ENCODE measurements at places on chromosomes 4 and X.
A peak's percentile ranks its signal among the peaks of the same experiment; 100 is the strongest.

DNA sequence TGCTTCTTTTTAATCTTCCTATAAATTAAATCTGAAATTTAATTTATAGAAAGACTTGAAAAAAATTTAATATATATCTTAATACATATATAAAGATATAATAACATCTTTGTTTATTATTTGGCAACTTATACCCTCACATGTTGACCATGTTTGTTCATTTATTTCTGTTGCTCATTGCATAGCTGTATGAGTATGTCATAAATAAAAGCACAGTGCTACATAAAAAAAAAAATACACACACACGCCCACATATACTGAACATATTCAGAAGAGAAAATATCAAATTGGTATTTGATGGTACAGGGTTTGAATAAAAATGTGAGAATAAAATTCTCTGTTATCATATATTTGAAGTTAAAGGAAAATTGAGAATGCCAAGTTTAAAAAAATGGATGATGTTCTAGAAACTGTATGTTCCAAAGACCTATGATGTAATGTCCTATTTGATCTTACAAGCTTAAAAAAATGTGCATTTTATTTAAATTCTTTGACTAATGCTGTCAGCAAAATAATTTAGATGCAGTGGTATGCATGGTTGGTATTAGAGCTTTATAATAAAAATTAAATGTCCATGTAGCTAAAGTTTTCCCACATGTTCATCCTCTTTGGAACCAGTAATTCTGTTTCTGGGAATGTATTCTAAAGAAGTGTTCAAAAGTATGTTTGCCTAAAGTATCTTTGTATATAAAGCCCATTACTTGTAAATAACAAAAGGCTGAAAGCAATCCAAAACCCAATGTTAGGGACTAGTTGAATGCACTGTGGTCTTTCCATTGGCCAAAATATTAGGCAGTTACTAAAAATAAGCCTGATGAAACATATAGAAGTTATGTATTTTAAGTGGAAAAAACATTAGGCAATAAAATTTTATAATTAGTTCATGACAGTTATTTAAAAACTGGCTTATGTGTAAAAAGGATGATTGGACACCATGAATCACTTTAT lies 12.9 kb downstream of the TMEM184C start:
- DNase-seq: no peak

DNA sequence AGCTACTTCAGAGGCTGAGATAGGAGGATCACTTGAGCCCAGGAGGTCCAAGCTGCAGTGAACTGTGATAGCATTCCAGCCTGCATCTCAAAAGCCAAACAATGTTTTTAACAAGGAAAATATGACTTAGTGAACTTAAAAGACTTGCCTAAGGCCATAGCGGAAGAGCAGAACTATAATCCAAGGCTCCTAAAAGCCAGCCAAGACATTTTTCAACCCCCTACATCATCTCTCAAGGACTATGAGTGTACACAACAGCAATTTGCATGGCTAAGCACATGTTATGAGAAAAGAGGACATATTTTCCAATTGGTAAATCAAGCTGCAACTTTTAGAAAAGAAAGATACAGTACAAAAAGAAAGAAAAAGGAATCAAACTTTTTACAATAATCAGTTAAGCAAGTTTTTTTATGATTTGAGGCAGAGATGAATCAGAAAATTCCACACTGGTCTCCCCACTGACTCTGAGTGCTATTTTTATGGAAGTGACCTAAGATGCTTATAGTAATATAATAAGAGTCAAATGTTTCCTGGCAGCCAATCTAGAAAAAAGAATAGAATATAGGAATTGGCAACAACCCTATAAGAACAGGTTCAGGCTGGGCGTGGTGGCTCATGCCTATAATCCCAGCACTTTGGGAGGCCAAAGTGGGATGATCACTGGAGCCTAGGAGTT lies 9.8 kb upstream of the ACOT9 start:
- no peak for DNase-seq

GRCh38 chr4:10417740-10418139 lies 39.5 kb downstream of the ZNF518B start:
- no peak for DNase-seq

DNA sequence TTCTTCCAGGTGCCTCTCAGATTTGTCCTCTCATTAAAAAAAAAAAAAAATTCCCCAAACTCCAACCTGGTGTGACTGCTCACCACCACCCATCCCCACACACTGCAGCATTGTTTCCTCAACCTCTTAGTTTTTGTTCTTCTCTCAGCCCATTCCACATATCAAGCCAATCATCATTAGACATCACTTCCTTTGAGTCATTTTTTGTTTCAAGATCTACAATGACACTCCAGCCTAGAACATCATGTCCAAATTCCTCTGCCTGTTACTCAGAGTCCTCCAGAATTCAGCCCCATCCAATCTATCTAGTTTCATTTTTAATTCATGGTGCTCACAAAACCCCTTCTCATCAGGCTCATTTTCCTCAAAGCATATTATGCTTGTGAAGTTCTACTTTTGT lies 262.5 kb upstream of the TEX13A start:
- DNase-seq: no peak

GRCh38 chr4:7206385-7206784 lies 14.0 kb downstream of the SORCS2 start:
- DNase-seq: no peak

GRCh38 chrX:39755143-39756032 lies 342.4 kb downstream of the BCOR start:
- DNase-seq: no peak

DNA sequence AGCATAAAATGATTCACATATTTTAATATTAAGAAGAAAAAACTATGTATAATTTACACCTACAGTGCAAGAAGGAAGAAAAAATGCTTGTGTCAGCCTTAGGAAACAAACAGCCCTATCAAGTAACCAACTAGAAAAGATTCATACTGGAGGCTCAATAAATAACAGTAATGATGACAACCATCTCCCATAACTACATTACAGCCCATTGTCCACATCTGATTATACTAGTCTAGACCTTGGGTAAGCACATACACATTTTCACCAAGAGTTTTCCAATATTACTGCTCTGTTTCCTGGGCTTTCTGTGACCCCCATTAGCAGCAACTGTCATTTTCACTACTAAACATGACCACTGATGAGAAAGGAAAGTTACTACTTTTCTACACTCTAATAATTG lies 169.7 kb downstream of the MAB21L2 start:
- DNase-seq: no peak

DNA sequence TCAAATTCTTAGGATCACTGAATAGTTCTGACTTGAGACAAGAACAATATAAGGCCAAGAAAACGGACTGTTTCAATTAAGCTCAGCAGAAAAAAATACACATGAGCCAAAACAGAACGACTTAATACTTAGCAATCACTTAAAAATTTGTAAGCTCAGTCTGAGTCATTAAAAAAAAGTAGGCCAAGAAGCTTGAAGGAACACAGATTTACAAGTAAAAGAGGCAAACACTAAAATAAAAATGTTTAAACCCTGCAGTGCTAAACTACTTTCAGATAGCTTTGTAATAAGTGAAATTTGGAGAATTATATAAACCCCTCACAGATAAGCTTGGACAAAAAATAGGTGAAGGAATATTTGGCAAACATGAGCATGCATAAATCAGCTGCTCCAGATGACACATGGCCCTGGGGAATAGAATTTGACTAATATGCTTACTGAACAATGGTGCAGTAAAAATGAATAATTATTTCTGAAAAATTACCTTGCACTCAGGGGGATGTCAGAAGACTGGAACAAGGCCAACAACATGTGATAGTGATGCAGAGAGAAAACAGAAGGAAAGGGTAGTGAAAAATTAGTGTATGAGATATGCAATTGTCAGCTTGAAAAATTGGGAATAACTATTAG lies 49.6 kb downstream of the LNX1 start:
- no peak for DNase-seq

DNA sequence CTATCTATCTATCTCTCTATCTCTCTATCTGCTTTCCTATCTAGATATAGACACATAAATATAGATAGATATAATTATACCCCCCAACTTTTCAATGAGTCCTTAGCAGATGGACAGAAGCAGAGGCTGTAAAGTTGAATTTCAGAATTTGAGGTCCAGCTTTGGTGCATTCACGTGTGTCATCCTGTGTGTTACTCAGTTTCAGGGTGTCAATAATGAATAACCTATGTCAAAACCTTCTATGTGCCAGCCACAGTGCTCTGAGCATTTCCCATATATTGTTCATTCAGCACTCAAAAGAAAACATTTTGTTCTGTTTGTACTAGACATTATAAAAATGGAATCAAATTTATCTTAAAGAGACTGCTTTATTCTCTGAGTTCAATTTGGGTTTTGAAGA lies 310.0 kb downstream of the ARHGAP24 start:
- no peak for DNase-seq

GRCh38 chr4:106329041-106329618 lies 12.8 kb downstream of the AIMP1 start:
- DNase-seq: peak; percentile 25

GRCh38 chr4:159435561-159436023 lies 332.7 kb downstream of the RAPGEF2 start:
- DNase-seq: no peak

- no peak for DNase-seq
Observed at GRCh38 chr4:26542991-26543390, 40.9 kb upstream of the TBC1D19 start.
